Stimulated activated memory B cell treated with anti-CD40 and anti-IgM and Interleukin-4, amounts not matched to agents 10 μg/mL and 1 μg/mL and 100 μg/mL, for 72 hours (primary cell): ENCODE measurements at places on chromosomes 6 and 20.

DNA sequence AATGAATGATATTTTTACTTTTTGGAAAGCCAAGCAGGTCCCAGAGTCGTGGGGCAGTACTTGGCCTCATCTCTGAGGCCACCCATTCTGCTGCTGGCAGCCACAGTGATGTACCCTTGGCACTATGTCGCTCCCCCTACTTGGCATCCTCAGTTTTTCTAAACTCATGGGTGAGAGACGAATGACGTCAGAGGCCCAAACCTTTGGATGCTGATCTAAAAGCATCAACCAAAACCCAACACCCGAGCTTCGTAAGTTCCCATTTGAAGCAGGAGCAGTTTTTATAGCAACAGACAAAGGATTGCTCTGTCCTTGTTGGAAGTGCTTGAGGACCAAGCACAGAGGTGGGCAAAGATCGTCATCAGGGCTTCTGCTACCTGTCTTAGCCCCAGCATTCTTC lies 212.9 kb downstream of the PAX1 start:
- H3K4me1 ChIP-seq: no peaks in the 10 kb centered on the region
- H3K36me3 ChIP-seq: no peaks in the 10 kb centered on the region
- no peak for ATAC-seq
- no peaks in the 10 kb centered on the region for H3K27me3 ChIP-seq
- H3K27ac ChIP-seq: no peak overlapping the region

- peak; percentile 94 for ATAC-seq
- H3K27me3 ChIP-seq: no peaks in the 10 kb centered on the region
- peak overlapping the region; percentile 87 for H3K27ac ChIP-seq
- peak overlapping the region; percentile 53 for H3K4me3 ChIP-seq
Observed at GRCh38 chr6:41531591-41532582, 14.3 kb upstream of the FOXP4 start.

GRCh38 chr6:125872259-125872921 lies 81.6 kb downstream of the NCOA7 start:
- peaks cover 33% of the 10 kb centered on the region for H3K36me3 ChIP-seq
- no peak overlapping the region for H3K27ac ChIP-seq
- H3K4me1 ChIP-seq: no peaks in the 10 kb centered on the region
- H3K4me3 ChIP-seq: no peak overlapping the region
- H3K27me3 ChIP-seq: no peaks in the 10 kb centered on the region

GRCh38 chr20:9981829-9982228 lies 53.0 kb upstream of the ANKEF1 start:
- no peak for ATAC-seq
- no peak overlapping the region for H3K27ac ChIP-seq
- H3K4me1 ChIP-seq: no peaks in the 10 kb centered on the region
- no peak overlapping the region for H3K4me3 ChIP-seq

GRCh38 chr20:47143657-47144056 lies 212.8 kb downstream of the ZMYND8 start:
- H3K36me3 ChIP-seq: no peaks in the 10 kb centered on the region
- H3K4me1 ChIP-seq: no peaks in the 10 kb centered on the region
- ATAC-seq: no peak
- H3K27me3 ChIP-seq: peaks cover 20% of the 10 kb centered on the region
- no peak overlapping the region for H3K27ac ChIP-seq

DNA sequence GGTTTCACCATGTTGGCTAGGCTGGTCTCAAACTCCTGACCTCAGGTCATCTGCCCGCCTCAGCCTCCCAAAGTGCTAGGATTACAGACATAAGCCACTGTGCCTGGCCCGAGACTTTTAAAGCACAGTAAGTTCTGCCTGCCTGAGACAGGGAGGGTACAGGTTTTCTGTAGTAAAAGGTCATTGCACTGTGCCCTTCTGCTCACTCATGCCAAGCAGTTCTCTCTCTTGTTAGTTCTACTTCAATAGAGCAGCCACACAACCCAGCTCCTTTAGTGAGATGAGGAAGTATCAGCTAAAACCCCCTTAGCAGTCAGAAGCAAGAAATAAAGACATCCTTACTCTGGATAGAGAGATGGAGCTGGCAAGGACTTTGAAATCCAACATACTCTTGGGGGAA lies 52.4 kb upstream of the ARMH2 start:
- peaks cover 74% of the 10 kb centered on the region for H3K36me3 ChIP-seq
- H3K4me3 ChIP-seq: no peak overlapping the region
- ATAC-seq: peak; percentile 55
- H3K27me3 ChIP-seq: no peaks in the 10 kb centered on the region
- H3K4me1 ChIP-seq: peaks cover 26% of the 10 kb centered on the region

DNA sequence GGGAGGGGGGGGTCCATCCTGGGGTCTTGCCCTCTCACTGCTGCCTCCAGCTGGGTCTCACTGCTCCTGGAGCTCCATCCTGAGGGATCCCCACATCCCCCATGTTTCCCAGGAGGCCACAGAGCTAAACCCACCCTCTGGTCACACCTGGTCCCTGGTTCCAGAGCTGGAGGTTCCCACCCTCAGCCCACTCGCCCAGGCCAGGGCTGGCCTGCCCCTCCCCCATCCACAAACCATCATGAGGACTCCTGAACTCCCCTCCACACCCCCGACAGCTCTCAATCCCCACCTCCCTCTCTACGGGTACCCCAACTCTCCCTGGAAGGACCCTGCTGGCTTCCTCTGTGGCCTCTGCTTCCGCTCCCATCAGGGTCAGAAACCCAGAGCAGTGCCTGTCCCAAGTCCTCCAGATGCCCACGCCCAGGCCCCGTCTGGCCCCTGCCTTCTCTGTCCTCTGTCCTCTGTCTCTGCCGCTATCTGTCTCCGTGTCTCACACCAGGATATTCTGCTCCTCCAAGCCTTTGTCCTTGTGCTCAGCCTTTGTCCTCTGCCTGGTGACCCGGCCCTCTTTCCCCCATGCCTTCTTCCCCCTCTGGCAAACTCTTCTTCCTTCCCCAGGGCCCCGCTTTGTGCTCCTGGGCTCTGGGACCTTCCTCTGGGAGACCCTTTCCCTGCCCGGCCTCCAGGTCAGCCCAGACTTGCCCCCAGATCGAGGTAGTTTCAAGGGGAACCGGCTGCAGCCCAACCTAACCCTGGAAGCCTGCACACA lies 74.0 kb downstream of the SRC start:
- H3K4me1 ChIP-seq: no peaks in the 10 kb centered on the region
- H3K4me3 ChIP-seq: no peak overlapping the region
- H3K27me3 ChIP-seq: peaks cover 37% of the 10 kb centered on the region
- H3K27ac ChIP-seq: no peak overlapping the region
- ATAC-seq: no peak

GRCh38 chr6:32947552-32948465 lies 5.1 kb downstream of the HLA-DMA start:
- no peak for ATAC-seq
- no peaks in the 10 kb centered on the region for H3K27me3 ChIP-seq
- peaks cover 83% of the 10 kb centered on the region for H3K4me1 ChIP-seq
- peak overlapping the region; percentile 74 for H3K4me3 ChIP-seq
- H3K36me3 ChIP-seq: peaks cover 66% of the 10 kb centered on the region
- H3K27ac ChIP-seq: peak overlapping the region; percentile 98

GRCh38 chr6:43771210-43771857 lies 1.3 kb downstream of the VEGFA start:
- peaks cover 60% of the 10 kb centered on the region for H3K4me1 ChIP-seq
- peak; percentile 40 for ATAC-seq
- H3K4me3 ChIP-seq: peak overlapping the region; percentile 76
- H3K27me3 ChIP-seq: peaks cover 28% of the 10 kb centered on the region
- no peaks in the 10 kb centered on the region for H3K36me3 ChIP-seq
- H3K27ac ChIP-seq: no peak overlapping the region

DNA sequence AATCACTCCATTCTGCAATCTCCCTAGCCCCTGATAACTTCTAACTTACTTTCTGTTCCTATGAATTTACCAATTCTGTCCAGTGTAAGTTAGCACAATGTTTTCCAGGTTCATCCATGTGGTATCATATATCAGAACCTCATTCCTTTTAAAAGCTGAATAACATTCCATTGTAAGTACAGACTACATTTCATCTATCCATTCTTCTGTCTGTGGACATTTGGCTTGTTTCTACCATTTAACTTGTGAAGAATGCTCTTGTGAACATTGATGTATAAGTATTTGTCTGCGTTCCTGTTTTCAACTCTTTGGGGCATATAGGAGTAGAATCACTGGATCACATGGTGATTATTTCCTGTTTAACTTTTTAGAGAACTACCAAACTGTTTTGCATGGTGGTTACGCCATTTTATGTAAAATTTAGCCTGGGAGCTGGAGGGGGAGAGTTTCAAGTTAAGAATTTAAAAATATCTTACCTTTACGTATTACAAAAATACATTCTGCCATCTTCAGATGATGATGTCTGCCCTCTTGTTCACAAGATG lies 156.5 kb downstream of the BTBD3 start:
- H3K27me3 ChIP-seq: no peaks in the 10 kb centered on the region
- no peaks in the 10 kb centered on the region for H3K4me1 ChIP-seq
- ATAC-seq: no peak
- H3K4me3 ChIP-seq: no peak overlapping the region

DNA sequence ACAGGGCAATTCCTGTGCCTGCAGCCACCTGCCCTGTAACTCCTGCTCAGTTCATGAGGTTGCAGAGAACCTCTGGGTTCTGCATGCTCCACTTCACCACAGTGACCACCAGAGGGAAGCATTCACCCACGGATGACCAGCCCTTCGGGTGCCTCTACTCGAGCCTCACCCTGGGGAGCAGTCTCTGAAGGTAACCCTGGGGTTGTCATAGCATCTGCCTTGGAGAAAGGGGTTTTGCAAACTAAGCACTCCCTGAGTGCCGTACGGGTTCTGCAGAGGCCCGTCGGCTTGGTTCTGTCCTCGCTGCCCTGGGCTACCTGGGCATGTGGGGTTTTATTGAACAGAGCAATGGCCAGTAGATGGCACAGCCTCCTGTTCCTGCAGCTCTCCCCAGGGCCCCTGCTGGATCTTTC lies 10.2 kb upstream of the CST5 start:
- no peak overlapping the region for H3K4me3 ChIP-seq
- no peaks in the 10 kb centered on the region for H3K27me3 ChIP-seq
- no peaks in the 10 kb centered on the region for H3K36me3 ChIP-seq
- no peaks in the 10 kb centered on the region for H3K4me1 ChIP-seq
- peak; percentile 55 for ATAC-seq
- H3K27ac ChIP-seq: no peak overlapping the region

- no peak for ATAC-seq
- H3K27me3 ChIP-seq: no peaks in the 10 kb centered on the region
- H3K4me3 ChIP-seq: no peak overlapping the region
Observed at GRCh38 chr20:41045671-41046070, 17.0 kb downstream of the TOP1 start.

- no peaks in the 10 kb centered on the region for H3K27me3 ChIP-seq
- no peak overlapping the region for H3K4me3 ChIP-seq
Observed at GRCh38 chr6:122059918-122060317, 339.5 kb upstream of the HSF2 start.

DNA sequence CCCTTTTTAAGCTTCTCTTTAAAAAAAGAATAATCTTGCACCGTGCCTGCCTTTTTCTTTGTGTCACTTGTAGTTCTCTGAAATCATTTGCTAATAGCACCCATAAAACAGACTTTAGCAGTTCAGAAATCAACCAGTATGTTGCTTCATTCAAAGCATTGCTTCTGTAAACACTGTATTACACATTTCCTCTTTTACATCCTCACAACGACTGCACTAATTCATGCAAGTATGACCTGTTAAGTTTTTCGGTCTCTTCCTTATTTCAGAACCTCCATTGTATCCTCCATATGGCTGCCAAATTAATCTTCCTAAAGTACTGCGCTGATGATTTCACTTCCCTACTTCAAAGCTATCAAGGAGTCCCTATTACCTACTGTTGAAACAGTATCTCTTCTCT lies 142.9 kb upstream of the RNF217 start:
- ATAC-seq: no peak
- H3K36me3 ChIP-seq: no peaks in the 10 kb centered on the region
- no peak overlapping the region for H3K4me3 ChIP-seq
- H3K27ac ChIP-seq: no peak overlapping the region
- no peaks in the 10 kb centered on the region for H3K27me3 ChIP-seq
- H3K4me1 ChIP-seq: no peaks in the 10 kb centered on the region

DNA sequence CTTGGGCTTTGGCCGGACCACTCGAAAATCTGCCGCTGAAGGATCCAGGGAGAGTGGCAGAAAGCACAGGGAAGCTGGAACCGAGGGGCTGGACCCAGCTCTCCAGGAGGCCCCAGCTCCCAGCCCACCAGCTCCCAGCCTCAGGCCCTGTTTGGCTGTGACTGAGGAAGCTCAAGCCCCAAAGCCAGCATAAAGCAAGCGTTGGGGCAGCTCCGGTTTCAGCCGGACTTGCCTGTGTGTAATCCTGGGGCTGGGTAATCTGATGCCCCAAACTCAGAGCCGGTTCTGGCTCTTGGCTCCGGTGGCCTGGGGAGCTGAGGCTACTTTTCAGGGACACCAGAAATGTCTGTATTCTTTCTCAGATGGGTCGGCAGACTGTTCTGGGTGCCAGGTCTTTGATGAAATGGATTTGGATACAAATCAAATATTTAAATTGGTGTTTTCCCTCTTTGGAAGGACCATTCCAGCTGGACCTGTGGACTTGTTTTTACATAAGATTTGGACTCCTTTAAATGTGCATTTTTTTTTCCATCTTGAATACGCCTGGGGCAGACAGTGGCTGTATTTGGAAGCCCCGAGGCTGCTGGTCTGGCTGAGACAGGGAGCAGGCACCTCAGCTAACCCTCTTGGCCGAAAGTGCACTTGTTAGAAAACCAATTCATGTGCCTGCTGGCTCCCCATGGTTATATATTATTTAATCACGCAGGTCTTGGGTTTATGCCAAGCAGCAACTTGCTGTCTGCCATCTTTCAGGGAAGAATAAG lies 29.7 kb downstream of the RPP40 start:
- no peak overlapping the region for H3K27ac ChIP-seq
- H3K4me3 ChIP-seq: no peak overlapping the region
- H3K36me3 ChIP-seq: peaks cover 10% of the 10 kb centered on the region
- no peak for ATAC-seq
- H3K27me3 ChIP-seq: peaks cover 47% of the 10 kb centered on the region

DNA sequence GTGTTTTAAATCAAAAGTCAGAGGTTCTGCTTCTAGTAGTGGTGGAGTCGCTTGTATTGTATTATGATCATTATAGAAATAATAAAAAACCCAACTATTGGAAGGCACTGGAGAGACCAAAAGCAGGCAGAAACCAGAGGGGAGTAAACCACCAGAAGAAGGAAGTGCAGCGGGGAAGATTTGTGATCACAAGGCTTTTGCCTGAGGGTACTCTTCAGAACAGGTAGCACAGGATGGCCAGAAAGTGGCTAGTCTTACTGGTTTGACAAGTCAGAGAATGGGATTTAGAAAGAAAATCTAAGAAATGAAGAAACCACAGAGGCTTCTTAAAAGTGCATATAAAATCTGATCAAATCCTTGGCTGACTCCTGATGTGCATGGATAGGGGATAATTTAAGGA lies 24.0 kb downstream of the MAPK13 start:
- no peaks in the 10 kb centered on the region for H3K27me3 ChIP-seq
- H3K4me3 ChIP-seq: no peak overlapping the region
- no peaks in the 10 kb centered on the region for H3K4me1 ChIP-seq
- H3K27ac ChIP-seq: no peak overlapping the region

- peaks cover 6% of the 10 kb centered on the region for H3K27me3 ChIP-seq
- no peaks in the 10 kb centered on the region for H3K4me1 ChIP-seq
- H3K4me3 ChIP-seq: no peak overlapping the region
- H3K27ac ChIP-seq: no peak overlapping the region
- ATAC-seq: no peak
Observed at GRCh38 chr6:118252474-118252873, 295.6 kb upstream of the PLN start.
